ENCODE measurements at places on chromosomes 16 and 17.

DNA sequence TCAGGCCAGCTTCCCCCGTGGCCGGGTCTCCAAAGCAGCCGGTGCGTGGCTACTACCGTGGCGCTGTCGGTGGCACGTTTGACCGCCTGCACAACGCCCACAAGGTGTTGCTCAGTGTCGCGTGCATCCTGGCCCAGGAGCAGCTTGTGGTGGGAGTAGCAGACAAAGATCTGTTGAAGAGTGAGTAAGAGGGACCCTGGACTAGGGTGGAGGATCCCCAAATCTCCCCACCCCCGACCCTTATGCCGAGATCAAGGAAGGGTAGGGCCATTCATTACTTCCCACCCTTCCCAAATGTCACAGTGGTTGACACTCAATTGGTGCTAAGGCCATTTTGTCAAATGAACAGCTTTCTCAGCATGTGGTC, 1.2 kb downstream of the COASY start:
- DNase-seq: no peak

DNA sequence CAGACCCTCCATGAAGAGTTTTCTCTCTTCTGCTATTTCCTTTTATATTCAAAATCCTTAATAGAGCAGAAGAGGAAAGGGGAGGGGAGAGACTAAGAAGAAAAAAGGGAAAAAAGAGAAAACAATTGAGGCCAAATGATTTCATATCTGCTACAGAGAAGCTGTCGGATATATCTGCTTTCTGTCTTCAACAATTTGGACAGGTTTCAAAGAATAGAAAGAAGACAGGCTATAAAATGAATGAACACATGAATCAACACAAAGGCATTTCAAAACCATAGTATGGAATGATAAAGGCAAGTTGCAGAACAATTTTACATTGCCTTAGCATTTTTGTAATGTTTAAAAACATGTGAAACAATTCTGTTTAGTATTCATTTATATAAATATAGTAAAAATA, 4.7 kb upstream of the CMTR2 start:
- DNase-seq: peak; percentile 26

DNA sequence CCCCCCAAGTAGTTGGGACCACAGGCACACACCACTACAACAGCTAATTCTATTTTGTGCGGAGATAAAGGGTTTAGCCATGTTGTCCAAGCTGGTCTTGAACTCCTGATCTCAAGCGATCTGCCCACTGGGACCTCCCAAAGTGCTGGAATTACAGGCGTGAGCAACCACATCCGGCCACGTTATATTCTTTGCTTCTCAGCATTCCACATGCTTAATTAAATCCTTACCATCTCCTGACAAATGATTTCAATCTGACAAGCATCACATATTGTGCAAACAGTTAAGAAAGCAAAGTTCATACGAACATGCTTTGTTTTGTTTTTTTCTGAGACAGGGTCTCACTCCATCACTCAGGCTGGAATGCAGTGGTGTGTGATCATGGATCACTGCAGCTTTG, 18.2 kb downstream of the HIGD1B start:
- peak; percentile 27 for DNase-seq

DNA sequence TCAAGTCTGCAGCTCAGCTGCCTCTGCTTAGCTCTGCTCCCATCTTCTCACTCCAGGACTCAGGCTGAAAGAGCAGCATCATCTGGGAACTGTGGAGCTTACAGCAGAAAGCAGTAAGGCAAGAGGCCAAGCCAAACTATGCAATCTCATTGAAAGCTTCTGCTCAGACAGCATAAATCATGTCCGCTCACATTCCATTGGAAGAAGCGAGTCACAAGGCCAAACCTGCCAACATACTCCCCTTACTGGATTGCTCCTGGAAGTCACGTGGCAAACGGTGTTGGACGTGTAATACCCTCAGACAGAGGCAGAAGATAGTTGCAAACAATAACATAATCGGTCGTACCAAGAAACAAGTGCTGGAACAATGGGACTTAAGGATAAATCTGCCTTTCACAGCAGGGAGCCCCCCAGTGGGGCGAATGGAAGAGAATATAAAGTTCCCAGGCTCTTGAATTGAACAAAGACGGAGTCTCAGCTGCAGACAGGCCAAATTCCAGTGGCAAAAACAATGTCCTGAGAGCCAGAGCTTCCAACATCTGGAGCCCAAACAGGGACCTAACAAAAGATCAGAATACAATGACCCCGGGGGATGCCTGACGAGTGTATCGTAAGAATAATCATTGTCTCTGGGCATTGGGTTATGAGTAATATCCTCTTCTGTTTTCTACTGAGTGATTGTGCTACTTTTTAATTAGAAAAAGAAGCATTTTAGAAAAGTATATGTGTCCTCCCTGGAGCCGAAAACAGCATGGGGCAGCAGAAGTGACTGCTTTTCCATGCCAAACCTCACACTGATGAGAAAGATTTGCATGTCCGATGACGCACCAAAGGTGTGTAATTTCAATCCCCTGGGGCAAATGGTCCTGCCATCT, 68.4 kb downstream of the CMC2 start:
- DNase-seq: peak; percentile 97

GRCh38 chr16:303760-304505, 21.0 kb downstream of the PDIA2 start:
- no peak for DNase-seq

DNA sequence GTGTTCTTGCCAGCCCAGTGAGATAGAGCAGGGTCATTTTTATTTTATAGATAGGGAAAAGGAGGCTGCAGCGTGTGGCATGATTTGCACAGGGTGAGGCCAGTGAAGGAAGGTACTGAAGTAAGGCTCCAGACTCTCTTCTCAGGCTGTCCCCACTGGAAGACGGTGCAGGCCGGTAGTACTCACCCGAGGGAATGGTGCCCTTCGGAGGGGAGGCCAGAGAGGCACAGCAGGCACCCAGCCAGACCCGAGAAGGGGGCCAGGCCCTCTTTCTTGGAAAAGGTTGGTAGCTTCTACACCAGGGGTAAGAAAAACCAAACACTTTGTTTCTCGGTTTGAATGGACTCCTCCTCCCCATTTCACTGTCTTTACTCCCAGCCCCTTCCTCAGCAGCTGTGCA, 288 bp downstream of the ANKRD40CL start:
- no peak for DNase-seq

DNA sequence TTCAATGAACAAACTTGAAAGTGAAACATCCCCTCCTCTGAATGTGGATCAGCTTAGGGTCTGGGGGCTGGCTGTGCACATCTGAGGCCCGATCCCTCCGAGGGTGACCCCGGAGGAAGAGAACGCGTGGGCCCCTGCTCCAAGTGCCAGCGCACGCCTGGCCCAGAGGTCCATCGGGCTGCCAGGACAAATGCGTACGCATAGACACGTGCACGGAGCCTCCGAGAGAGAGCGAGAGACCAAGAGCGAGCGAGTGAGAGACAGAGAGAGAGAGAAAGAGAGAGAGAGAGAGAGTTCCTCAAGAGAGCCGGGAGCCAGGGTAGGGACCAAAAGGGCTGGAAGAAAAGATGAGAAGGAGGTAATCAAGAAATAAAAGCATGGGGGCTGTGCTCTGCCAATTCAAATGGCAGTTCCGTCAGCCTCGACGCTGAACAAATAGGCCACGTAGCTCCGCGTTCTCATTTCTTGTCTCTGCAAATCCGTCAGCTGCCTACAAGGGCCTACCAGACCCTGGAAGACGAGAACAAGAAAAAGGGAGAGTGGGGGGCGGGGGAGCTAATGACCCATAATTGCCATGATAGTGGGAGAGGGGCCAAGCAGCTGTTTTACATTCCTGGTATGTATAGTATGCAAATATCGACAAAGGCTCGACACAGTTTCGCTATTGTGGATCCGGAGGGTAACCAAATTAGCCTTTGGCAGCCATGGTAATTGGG, 435.3 kb upstream of the ZFHX3 start:
- no peak for DNase-seq

- DNase-seq: no peak
Observed at GRCh38 chr16:51306886-51307595, 156.0 kb upstream of the SALL1 start.

GRCh38 chr16:89581045-89581695, 5.6 kb downstream of the CPNE7 start:
- peak; percentile 99 for DNase-seq

DNA sequence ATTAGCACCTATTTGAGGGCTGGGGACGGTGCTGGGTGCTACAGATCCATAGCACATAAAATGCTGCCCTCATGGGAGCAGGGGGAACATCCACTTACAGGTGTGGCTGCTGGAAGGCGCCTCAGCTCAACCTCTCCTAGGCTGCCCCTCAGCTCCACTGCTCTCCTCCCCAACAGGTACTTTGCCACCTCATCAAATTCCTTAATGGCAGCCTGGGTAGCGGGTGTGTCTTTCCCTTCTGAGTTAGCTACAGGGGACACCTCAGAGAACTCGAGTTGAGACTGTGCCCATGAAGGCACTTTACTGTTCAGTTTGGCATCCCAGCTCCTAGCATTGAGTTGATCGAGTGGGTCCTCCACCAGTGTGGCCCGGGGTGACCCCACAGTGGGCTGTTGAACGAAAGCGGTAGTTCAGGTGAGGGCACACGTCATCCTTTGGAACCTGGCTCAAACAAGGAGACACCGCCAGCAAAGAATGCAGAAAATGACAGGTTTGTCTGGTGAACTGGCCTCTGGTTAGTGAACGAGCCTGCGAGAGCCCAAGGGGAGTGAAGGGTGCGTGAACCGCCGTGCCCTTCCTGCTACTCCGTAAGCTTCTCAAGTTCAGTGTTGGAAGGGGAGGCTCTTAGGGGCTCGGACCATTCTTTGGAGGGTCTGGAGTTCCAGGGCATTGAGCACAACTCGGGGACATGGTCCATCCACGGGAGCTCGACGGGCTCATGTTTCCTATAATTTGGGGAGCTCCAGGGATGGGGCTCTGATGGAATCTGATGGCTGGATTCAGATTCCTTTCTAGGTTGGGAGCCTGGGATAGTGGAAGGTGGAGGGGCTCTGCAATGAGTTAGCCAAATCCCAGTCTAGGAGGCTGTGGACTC, 3.5 kb upstream of the CMIP start:
- DNase-seq: no peak

DNA sequence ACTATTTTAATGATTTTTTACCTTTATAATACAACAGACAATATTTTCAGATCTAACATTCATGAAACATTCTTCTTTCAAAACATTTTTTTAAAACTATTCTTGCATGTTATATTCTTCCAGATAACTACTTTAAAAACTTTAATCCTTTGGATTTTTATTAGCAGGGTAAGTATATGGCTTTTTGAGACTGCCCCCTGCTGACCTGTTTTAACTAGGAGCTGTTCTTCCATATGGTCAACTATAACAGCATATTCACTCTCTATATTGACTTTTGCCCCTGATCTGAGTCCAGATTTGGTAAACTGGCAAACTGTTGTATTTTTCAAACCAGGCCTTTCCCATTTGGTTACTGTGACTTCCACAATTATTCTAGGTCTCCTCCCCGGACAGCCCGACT, 16.5 kb downstream of the ZNF18 start:
- DNase-seq: peak; percentile 13

DNA sequence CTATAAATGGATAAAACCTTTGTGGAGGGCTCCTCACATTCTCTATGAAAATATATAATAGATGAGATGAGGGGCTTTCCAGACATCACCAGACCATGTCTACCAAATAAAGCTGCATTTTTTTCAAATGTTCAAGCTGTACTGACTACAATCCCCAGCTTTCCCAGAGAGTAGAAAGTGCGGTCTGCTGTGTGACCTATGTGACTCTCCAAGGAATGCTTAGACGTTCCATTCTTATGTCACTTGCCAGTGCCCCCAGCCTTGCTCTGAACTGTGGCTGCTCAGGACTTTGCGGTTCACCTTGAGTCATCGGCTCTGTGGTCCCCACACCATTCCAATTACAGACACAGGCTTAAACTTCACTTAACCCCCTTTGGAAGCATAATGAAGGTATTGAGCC, 47.8 kb upstream of the SCNN1B start:
- peak; percentile 73 for DNase-seq

DNA sequence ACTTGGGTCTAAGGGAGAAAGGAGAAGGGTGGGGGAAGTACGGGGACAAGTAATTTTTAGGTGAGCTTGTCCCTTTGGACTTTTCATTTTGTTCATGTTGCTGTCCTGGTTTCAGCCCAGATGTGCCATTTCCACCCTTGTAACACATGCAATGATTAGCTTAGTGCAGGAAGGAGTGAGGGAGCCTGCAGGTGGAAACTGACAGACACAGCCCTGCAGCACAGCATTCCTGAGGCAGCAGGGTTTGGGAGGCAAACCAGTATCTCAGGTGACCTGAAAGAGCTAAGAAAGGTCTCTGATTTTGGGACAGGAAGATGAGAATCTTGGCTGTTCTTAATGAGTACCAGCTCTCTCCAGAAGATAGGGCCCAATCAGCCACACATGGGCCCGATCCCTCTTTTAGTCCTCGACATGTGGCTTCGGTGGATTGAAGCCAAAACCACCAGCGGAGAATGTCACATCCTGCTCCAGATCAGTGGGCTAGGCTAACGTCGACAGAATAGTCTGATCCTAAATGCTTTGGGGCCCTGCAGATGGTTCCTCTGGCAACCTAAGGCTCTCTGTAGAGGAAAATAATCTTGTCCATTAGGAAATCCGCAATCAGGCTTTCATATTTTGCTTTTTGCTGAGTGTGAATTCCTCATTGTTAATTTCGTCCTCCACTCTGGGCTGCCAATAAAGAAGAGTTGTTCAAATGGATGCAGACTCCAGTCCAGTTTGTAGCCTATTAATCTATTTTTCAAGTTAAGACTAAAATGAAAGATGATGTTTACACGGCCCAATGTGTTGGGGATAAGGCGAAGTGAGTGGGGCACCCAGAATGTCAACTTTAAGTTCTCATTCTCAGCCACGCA, 3.8 kb upstream of the RNF157 start:
- DNase-seq: no peak

DNA sequence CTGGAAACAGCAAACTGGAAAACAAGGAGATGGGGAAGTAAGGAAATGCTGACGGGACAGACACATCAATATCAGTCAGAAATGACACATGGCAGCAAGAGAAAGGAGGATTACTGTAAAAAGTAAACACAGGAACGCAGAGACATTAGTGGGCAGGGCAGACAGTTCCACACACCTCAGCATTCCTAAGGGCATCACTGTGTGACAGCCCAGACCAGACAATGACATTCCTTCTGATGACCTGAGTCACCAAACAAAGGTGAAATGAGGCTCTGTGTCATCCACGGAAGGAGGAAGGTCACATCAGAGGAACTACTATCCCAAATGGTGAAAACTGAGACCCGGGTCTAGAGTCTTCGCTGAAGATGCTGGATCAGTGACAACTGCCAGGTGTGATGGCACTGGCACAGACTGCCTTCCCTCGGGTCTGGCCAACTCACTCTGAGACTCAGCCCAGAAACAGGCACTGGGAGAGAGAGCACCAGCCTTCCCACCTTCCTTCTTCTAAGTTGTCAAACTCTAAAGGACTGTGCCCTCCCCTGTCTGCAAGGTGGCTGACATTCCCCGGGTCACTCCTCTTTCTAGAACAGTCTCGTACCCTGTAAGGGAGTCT, 36.7 kb downstream of the TK2 start:
- DNase-seq: no peak

DNA sequence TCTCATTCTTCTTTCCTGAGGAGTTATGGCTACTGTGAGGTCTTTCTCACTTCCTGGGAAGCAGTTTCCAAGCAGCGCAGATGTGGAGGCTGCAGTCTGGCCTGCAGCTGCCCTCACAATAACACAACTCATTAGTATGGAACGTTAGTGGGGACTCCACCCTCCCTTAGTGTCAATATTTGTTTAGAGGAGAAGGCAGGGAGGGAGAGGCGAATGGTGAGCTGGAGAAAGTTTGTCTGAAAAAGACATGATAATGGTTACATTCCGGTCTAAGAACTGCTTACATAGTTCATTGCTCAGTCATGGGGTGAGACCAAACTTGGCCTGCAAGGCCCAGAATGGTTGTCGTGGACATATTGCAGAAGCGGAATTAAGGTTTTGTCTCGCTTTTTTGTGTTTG, 170.2 kb downstream of the HS3ST3B1 start:
- DNase-seq: peak; percentile 85

Measured in iris pigment epithelial cell (primary cell).